ENCODE measurements at places on chromosomes 12 and 14.

DNA sequence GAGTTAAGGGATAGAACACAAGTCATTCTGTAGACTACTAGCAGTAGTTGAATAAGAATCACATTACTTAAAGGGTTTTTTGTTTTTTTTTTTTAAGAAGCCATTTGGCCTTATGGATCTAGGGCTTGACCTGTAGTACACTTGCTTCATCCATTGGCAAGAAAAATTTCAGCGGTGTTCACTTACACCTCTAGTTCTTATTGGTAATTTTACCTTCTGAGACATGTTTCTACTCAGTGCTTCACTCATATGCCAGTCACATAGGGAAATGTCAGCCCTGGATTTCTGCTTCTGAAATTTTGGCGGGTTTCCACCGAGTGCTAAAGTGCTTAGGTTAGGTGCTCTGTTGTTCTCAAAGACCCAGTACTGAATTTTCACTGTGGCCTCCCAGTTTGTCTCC lies 72.9 kb downstream of the FRMD6 start:
- no peak for DNase-seq

- no peak for DNase-seq
Observed at GRCh38 chr12:69886715-69887114, 61.7 kb downstream of the MYRFL start.

DNA sequence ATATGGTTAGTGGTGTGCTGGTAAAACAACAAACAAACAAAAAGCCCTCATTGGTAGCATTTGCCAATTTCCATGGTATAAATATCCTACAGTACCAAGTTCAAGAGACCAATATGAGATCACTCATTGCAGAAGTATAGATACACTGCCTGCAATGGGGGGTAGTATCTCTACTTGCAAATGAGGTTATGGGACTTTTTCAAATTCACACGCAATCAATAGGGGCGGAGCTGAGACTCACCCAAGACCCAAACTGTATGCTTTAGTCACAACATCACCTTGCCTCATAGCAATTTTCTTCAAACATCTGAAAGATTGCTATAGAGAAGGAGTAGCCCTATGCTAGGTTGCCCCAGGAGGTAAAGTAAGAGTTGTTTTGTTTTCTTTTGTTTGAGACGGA lies 93.7 kb downstream of the VCPKMT start:
- no peak for DNase-seq

- no peak for DNase-seq
Observed at GRCh38 chr12:6981152-6982052, 10.7 kb downstream of the EMG1 start.

DNA sequence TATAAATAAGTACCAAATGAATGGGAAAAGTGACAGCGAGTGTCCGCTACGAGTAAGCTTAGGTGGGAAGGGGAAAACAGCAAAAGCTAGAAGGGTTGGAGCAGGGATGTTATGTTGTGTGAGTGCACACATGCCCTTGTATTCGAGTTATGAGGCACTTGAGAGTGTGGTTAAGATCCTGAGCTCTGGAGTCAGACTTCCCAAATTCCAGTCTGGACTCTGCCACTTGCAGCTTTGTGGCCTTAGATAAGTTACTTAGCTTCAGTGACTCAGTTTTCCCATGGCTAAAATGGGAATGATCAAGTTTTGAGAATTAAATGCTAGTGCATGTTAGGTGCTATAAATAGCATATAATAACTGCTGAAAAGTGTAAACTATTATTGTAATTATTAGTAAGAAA lies 44.9 kb downstream of the KTN1 start:
- DNase-seq, result no peak

GRCh38 chr14:77541905-77542304 lies 43.3 kb upstream of the ISM2 start:
- DNase-seq, result no peak

- DNase-seq, result no peak
Observed at GRCh38 chr12:63808631-63809030, 28.9 kb downstream of the RXYLT1 start.

DNA sequence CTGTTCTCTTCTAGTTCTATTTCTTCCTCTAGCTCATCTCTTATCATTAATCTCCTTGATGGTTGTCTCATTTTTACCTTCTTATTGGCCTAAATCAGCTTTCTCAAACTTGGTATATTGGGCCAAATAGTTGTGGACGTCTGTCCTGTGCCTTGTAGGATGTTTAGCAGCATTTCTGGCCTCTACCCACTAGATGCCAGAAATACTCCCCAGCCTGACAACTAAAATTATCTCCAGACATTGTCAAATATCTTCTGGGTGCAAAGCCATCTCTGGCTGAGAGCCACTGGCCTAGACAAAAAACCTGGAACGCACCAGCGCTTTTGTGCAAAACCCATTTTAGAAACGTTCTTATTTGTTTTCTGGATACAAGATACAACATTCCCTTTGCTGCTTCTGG lies 38.8 kb upstream of the LRRC10 start:
- DNase-seq, result no peak

- no peak for DNase-seq
Observed at GRCh38 chr14:24079491-24080141, 8.3 kb downstream of the CPNE6 start.

GRCh38 chr14:82642425-82642824 lies 1108.8 kb upstream of the SEL1L start:
- peak; percentile 24 for DNase-seq

DNA sequence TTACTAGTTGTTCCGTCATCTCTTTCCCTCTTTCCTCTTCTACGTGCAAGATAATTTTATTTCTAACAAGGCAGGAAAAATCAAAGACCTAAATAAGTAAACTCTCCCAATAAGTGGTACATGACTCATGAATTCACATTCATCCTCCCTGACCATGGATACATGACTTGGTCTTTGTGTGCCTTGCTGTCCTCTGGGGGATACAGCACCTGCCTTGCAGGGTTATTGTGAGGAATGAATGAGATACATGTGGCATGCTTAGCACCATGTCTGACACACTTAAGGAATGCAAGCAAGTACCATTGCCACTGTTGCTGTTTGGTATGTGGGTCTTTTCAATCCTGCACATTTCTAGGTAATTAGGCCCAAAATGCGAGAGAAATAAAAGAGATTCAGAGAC lies 208.4 kb downstream of the DPF3 start:
- DNase-seq, result no peak

- DNase-seq, result peak; percentile 68
Observed at GRCh38 chr14:96100161-96101064, 61.3 kb downstream of the C14orf132 start.

DNA sequence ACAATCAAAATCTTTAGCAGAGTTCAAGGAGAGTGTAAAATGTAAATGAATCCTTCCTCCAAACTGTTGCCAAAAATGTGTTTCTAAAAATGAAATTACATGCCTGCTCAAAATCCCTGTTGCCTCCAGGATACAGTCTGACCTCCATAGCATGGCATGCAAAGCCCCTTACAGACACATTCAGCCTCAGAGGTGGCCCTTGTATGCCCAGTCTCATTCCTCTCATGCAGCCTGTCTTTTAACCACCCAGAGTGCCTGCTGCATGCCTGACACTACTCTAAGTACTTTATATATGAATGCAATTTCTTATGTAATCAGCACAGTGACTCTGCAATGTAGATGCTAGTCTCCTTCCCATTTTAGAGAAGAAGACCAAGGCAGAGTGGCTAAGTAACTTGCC lies 24.4 kb upstream of the PTPRQ start:
- no peak for DNase-seq

DNA sequence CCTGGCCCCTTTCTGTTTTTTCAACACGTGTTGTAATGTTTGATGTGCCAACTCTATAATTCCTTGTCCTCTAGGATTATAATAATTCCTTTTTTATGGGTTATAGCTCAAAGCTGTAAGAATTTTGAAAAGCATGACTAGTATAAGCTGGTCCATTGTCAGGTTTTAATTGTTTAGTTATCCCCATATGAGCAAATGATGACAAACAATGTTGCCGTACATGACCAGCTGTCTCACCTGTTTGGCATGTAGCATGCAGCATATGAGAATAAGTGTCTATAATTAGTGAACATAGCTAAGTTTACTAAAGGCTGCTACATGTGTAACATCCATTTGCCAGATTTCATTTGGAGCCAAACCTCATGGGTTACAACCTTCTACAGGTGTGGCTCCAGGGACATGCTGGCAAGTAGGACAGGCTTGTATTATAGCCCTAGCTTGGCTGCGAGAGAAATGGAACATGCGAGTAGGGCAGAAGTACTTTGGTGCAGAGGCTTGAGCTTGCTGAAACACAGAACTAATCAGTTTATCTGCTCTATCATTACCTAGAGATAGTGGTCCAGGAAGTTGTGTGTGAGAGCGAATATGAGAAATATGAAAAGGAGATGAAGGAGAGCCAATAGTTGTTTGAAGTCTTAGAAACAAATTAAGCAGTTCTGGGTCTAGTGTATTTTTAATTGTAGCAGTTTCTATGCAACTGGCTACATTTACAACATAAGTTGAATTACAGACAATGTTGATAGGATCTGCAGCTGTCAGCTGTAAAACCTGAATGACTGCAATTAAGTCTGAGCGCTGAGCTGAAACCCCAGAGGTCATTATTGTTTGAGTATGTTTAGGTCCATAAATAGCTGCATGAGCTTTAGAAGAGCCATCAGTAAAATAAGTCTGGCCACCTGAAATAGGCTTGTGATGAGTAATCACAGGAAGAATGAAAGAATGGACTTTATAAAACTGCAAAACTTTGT lies 22.6 kb upstream of the MAPKAPK5 start:
- DNase-seq, result no peak

DNA sequence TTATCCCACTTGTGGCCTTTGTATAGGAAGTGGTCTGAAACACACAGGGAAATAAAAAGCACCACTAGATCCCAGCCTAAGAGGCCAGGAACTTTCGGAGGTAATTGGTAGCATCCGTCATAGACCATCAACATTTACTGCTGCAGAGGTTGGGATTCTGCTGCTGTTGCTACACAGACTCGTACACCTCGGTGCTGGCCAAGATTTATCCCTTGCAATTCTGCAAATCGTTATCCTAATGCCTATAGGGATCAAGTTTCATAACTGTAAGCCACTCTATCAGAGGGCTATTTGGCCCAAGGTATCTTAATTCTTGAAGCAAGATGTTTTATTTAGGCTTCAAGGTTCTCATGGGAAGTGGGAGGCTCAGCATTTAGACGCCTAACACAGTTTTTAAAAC lies 913.6 kb downstream of the GALC start:
- no peak for DNase-seq

GRCh38 chr14:77638771-77639171 lies 22.3 kb upstream of the SPTLC2 start:
- no peak for DNase-seq

DNA sequence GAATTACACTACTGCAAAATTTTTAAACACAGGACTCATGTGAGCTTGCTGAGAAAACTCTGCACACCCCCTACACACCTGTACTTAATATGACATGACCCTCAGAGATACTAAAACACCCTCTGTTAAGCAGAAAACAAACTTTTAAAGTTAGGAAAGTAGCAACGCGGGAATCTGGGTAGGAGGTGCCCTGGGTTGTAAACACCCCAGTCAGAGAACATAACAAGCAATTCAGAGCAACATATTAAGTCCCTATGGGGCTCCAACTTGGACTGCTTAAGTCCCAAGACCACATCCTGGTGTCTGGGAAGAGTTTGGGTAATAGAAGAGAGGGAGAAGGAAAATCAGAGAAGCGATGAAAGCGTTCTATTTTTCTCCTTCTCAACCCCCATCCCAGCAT lies 1.2 kb downstream of the ATF7 start:
- no peak for DNase-seq

DNA sequence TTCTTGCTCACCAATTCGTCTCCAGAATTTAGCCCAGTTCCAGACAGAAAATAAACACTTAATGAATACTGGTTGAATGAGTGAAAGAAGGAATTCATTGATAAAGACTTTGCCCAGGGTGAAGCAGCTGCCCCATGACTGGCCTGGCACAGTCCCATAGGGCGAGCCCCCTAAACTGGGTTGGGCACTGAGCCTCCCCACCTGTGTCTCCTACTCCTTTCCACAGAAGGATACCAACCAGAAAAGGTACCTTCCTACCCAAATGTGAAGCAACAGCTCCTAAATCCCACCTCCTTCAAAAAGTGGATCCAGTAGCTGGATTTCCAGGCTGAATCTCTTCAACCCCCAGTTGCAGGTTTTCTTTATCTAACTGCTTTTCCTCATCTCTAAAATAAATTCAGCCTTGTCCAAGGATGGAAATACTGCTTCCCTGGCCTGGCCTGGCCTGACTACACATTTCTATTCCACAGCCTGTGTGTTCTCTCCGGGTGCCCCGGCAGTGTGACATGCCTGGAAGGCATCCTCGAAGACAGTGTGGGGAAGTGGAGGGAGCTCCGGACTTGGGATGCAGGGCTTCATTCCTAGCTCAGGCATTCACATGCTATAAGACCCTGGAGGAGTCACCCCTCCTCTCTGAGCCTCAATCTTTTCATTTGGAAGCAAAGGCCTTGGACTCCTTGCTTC lies 7.6 kb downstream of the KRT3 start:
- no peak for DNase-seq

- DNase-seq, result no peak
Observed at GRCh38 chr12:54007538-54008259, 1.1 kb upstream of the HOXC8 start.

DNA sequence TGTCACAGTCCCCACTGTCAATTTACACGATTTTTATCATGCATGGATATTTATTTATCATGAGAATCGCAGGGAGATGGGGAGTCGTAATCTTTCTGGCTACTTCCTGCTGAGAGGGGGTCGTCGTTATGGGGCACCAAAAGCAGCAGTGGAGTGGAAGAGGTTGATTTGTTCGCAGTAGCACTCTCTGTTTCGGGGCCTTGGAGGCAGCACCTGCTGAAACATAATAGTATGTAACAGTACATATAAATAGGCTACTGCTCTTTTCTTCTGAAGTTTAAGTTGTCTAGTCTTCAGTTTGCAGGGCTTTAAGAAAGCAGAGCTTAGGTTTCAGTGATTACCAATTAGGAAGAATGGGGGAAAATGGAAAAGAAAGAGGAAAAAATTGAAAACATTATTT lies 3.8 kb downstream of the SOAT2 start:
- DNase-seq, result no peak

GRCh38 chr14:56528927-56529326 lies 50.7 kb upstream of the TMEM260 start:
- no peak for DNase-seq

DNA sequence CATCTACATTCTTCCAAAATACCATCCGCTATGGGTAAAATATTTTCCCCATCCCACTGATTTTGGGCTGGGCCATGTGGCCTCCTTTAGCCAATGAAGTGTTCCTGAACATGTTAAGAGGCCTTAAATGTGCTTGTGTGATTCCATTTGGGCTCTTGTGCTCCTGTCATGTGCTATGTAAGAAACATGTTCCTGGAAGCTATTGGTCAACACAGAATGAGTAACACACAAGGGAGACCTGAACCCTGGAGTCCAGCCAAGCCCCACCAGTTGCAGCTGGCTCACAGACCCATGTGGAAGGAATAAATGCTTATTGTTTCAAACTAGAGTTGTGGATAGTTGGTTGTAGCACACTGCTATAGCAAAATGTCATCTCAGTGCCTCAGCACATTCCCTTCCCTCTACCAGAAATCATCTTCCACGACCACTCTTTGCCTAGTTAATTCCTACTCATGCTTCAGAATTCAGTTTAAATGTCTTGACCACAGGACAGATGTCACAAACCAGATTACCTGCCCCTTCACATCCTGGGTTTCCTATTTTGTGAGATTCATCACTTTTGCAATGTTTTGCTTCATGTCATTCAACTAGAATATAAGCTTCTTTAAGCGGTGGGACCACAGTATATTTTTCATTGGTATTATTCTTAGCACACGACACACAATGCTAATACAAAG lies 217.3 kb upstream of the EEA1 start:
- no peak for DNase-seq

Measured in activated naive CD8-positive, alpha-beta T cell treated with anti-CD3 and anti-CD28 coated beads for 36 hours (primary cell).